ENCODE measurements at places on chromosomes 11 and 22.

DNA sequence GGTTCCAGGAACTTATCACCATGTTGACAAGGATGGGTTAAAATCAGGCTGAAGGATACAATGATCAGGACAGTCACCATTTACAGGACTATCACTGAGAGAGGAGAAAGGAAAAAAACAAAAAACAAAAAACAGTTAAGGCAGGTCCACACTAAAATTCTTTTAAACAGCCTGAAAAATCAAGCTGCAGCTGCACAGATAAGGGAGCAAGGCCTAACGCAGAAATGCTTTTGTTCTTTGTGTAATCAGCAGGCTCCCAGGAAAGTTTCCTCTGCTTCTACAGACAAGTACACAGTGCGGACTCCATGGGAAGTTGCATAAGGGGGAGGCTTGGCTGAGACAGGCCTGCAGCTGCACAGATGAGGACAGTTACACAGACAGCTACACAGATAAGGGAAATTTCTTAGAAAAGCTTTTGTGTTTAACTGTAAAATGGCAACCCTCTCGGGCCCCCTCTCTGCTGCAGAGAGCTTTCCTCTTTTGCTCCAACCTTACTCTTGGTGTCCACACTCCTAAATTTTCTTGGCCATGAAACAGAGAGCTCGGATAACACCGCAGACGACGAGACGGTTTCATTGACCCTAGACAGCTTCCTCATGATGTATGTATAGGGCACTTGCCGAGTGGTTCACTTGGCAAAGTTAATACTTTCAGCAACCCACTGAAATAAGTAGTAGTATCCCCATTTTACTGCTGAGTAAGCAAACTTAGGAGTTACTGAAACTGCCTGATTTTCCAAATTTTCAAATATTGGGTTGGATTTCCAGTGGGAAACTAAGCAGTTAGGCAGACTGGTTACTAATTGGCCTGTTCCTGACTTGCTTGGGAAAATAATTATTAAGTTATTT is 45.5 kb downstream of the PIWIL3 start:
- no peak for DNase-seq

- DNase-seq, result no peak
Measured at GRCh38 chr11:66548041-66548440, 1.3 kb downstream of the ACTN3 start.

- DNase-seq, result no peak
Measured at GRCh38 chr11:76244316-76244851, 38.1 kb upstream of the WNT11 start.

- DNase-seq, result no peak
Measured at GRCh38 chr11:44901786-44902185, 48.9 kb downstream of the TP53I11 start.

DNA sequence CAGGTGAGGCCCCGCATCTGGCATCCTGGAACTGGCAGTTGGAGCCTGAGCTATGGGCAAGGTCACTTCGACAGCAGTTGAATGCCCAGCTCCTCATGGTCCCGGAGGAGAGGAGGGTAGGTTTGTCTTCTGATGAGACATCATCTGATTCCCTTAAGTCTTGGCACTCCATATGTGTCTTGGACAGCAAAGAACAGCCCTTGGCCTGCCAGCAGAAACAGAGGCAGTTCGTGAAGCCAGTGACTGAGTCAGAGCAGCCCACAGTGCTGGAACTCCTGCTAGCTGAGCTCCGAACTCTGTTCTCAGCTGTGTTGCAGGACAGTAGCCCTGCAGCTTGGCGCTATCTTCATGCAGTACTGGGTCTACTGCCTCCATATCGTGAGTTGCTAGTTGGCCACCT is 1.0 kb downstream of the DNHD1 start:
- no peak for DNase-seq

DNA sequence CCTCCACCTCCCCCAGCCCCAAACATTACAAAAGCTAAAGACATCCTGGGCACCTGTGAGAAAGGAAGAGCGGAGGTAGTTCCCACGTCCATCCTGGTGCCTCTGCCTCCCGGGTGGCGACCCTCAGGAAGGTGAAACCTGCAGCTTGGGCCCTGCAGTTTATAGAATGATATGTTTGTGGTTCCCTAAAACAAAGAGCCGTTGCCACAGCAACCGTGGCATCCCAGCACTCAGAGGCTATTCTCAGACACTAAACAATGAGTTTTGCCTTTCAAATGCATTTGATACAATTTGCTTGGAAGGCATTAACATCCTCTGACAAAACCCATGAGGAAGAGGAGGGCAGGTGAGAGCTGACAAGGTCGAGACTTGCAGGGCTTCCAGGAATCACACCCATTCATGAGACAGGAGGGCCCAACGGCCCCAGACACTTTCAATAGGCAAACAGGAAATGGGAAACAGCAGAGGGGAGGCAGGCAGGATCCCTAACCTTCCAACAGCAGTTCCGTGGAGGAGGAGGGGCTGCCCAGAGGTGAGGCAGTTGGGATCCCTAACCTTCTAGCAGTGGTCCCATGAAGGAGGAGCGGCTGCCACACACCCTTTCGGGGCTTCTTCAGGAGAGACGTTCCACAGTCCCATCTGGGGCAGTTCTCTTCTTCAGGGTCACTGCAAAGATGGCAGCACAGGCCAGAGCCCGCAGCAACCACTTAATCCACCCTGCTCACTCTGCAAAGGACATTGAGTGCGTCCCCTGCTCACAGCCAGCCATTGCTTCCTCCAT is 379.2 kb downstream of the SHANK2 start:
- DNase-seq, result no peak
